Amygdala (tissue), 56 donors: ENCODE measurements at places on chromosomes 12 and 14.

DNA sequence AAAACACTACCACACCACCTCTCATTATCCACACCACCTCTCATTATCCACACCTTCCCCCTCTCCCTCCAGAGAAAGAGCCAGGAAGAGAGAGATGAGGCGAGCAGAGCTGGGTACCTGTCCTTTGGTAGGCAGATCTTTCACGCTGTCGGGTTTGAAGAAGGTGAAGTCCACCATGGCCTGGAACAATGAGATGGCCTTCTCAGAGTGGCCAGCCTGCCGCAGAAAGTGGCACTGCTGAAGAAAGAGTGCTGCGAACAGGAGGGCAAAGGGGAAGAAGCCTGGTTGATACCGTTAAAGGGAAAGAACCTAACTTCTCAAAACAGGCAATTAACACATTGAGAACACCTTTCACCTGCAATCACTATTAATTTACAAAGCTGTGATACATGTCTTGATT, 30.6 kb downstream of the NRDE2 start:
- DNase-seq: no peak

DNA sequence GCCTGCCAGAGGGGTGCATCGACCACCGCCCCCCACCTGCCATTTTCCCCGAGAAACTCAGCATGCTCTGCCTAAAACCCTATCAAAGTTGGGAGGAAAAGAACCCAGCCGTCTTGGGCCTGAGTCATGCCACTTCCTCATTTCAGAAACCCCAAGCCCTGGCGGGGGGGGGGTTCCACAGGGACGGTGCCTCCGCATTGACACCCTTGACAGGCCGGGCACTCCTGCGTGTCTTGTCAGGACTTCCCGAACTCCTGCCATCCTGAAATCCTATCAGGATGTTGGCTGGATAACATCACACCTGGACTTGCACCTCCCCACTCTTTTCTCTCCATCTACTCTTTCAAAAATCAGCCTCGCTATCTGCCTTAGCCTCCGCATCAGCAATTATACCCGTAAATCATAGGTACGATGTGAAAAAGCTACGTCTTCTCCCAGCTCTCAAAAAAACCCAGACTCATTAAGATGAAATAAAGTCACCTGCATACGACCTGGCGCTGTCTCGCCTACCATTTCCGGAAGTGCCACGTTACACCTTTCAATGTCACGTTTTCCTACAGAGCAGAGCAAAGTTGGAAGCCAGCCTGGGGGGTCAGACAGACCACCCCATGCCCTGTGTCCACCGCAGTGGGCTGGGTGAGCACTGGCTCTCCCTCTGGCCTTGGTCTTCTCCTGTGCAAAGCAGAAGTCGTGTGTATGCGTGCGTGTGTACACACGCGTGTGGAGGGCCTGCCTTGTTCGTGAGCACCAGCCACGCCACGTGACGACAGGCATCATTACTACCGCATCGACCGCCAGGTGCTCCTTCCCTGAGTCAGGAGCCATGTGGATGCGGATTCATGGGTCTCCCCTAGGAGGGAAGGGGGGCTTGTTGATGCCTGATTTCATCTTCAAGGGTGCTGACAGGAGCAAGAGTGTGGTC, 96.7 kb downstream of the RFLNA start:
- DNase-seq: no peak

- DNase-seq: no peak
Observed at GRCh38 chr12:46916796-46917419, 91.1 kb upstream of the SLC38A4 start.

GRCh38 chr12:52895726-52896189, 9.1 kb downstream of the KRT8 start:
- no peak for DNase-seq

GRCh38 chr14:75223664-75224154, 47.3 kb upstream of the TMED10 start:
- peak; percentile 9 for DNase-seq

DNA sequence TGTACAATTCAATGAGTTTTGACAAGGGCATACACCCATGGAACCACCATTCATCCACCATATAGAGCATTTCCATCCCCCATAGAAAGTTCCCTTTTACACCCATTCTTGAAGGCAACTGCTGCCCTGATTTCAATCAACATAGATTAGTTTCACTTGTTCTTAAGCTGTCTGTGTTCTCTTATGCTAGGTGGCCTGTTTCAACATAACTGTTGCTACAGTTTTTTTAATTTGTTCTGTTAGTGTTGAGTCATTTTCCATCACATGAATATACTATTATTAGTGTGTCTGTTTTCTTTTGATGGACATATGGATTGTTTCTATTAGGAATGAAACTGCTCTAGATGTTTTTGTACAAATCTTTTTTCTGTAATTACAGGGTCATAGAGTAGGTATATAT, 123.4 kb downstream of the PTPRQ start:
- no peak for DNase-seq

DNA sequence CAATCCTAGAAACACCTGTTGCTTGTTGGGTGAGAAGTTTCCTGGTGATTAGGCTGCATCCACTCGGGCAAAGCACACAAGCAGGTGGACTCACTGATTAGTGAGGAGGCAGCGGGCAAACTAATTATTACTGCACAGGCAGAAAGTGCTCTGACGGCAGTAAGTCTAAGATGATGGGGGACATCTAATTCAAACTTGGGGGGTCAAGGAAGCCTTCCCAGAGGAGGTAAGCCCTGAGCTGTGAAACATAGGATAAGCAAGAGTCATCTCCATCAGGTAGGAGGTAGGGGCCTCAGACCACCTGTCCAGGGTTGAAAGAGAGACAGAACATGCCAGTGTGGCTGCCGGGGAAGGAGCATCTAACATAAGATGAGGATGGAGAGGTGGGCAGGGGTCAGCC, 1578.4 kb upstream of the TMEM132C start:
- DNase-seq: no peak

DNA sequence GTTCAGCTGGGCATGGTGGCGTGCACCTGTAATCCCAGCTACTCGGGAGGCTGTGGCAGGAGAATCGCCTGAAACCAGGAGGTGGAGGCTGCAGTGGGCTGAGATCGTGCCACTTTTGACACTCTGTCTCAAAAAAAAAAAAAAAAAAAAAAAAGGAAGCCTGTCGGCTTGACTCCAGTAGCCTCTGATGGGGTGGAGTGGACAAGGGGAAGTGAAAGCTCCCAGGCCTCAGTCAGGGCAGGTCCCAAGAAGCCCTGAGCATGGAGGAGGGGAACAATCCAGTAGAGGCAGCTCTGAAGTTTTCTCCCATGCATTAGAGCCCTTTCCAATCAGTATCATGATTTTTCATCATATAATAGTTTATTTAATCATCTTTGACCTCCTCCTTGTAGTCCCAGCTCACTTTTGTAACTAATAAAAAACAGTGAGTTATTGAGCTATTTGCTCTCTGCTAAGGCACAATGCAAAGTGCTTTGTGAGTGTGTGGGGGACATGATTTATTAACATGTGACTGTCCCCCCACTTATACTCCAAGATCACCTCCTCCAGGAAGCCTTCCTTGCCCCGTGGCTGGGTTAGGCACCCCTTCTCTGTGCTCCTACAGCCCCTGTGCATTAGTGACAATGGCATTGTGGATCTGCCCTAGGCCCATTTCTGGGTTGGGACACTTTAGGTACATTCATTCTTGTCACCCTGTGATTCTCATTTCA, 4.7 kb upstream of the SSH1 start:
- DNase-seq: no peak

DNA sequence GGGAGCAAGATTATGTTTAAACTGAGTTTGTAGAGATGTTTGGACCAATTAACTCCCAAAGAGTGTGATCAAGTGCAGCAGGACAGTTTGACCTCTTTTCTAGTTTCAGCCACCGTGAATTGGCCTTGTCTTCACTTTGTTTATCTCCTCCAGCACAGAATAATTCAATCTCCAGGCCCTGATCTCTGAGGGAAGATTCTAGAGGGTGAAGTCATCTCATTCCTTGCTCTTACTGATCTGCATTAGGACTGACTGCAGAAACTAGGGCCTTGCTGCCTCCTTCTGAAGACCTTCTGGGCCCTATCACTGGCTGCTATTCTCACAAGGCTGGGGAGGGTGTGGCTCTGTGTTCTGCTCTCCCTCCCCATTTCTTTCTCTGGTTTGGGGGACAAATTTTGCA, 29.4 kb downstream of the C12orf75 start:
- DNase-seq: no peak

GRCh38 chr14:36162267-36162666, 14.3 kb downstream of the PTCSC3 start:
- no peak for DNase-seq

- no peak for DNase-seq
Observed at GRCh38 chr12:42172441-42173210, 28.0 kb upstream of the GXYLT1 start.

- no peak for DNase-seq
Observed at GRCh38 chr14:24196071-24197055, 1.1 kb upstream of the TM9SF1 start.

DNA sequence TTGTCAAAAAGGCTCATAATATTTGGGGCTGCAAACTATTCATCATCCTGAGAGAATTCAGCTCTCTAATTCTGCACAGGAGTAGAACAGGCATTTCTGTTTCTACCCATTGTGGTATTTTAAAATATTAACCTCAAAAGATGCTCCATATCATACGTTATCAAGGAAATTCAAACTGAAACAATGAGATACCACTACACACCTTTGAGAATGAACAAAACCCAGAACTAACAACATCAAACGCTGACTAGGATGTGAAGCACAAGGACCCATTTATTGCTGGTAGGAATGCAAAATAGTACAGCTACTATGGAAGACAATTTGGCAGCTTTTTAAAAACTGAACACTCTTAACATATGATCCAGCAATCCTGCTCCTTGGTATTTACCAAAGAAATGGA, 171.8 kb downstream of the DUSP6 start:
- DNase-seq: no peak

DNA sequence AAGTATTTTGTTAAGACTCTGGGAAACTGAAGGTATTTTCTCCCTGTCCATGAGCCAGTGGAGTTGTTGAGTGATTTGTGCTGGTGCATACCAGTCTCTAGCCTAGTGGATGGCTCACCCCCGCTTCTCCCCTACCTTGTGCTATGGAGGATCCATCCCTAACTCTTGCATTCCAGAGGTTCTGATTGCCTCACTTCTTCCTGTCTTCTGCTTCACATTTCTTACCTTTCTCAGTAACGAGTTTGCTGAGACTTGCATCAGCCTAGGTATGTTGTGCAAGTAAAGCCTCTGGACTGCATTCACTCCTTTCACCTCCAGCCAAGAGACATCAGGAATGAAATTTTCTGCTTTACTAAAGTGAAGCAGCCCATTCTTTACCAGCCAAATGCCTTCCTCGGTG, 391.6 kb downstream of the ZFP36L1 start:
- no peak for DNase-seq

DNA sequence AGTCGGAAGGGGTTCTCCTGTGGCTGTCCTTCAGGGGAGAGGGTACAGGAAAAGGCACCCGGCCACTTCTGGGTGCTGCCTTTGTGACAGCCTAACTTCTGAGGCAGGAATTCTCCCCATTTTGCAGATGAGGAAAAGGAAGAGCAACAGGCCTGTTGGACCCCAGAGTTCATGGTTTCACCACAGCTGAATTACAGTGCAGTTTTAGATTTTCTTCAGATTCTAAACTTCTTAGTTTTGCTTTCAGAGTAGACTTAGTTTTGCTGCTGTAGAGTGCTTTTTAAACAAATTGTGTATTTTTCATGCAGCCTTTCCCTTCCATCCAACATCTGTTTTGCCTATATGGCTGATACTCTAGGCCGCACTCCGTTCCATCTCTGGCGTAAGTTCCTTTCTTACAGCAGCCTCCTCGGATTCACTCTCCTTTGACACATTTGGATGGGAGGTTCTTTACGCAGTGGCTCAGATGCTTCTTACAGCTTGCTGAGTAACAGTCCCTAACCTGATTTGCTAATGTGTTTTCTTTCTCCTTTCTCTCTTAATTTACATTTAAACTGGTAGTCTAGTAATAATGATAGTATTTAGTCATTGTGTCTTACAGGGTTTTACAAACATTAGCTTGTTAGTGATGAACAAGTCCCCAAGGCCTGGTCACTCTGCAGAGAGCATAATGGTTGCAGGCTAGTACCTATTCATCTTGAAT, 7.8 kb downstream of the TRAF3 start:
- DNase-seq: no peak

- DNase-seq: no peak
Observed at GRCh38 chr12:64392221-64392620, 1.7 kb upstream of the C12orf56 start.
